ENCODE measurements at places on chromosomes 6 and 20. TPM values are rescaled to one million over a fixed set of nuclear protein-coding genes. Genes with fewer than 3 reads are reported as not detected.

Gene LST1
- total RNA-seq = not detected

- H3K4me1 ChIP-seq = no peaks in the 10 kb centered on the region
- no peak overlapping the region for H3K27ac ChIP-seq
- no peaks in the 10 kb centered on the region for H3K27me3 ChIP-seq
- DNase-seq = no peak
- no peak overlapping the region for H3K4me3 ChIP-seq
- H3K36me3 ChIP-seq = no peaks in the 10 kb centered on the region
Measured at GRCh38 chr20:15138548-15139126, 801.2 kb upstream of the FLRT3 start.

DNA sequence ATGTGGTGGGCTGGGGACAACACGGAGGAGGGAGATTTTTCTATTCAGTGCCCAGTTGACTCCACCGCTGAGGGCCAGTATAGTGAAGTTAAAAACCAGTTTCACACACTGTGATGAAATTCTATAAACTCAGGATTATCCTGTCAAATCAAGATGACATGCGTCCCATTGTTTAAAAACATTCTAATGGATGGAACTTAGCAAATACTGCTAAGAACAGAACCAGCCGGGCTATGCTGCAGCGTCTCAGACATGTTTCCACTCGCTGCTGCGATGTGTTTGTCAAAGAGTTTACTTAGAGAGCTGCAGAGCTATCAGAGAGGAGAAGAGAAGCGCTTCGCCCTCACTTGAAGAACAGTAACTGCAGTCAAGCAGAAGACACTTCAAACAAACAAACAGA lies 212.6 kb upstream of the FOXQ1 start:
- no peaks in the 10 kb centered on the region for H3K36me3 ChIP-seq
- H3K4me1 ChIP-seq = peaks cover 7% of the 10 kb centered on the region
- peaks cover 57% of the 10 kb centered on the region for H3K27me3 ChIP-seq

DNA sequence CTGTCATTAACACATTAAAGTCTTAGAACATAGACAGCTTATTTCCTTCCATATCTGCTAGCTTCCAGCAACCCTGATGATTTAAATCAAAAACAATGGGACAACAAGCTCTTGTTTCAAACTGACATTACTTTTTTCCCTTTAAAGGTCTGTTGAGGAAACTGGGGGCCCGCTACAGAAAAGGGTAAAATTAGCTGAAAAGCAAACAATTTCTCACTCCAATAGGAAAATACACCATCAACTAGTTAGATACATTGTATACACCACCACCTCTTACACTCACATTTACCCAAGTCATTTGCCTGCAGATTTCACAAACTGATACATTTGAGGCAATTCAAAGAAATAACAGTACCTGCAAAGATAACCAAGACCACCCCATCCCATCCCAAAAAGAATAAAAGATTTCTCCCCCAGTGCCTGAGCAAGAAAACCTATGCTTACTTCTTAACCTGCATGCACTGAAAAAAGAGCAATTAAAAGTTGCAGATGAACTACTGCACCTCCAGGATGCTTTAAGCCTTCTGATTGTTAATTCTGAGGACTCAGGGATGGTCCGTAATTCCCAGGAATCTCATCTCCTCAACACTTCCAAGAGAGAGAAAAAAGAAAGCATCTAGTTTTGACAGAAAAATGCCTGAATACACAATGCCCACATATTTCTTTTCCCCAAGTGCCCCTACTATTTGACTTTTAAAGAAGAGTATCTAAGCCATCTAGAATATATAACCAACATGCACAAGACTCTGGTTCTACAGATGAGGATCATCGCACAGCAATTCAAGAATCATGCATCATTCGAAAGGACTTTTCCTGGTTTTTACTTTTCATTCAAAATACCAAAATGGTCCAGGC lies 5.6 kb downstream of the ZMYND8 start:
- no peak for DNase-seq
- peak overlapping the region; percentile 22 for H3K4me3 ChIP-seq
- no peaks in the 10 kb centered on the region for H3K27me3 ChIP-seq

- H3K36me3 ChIP-seq = no peaks in the 10 kb centered on the region
- no peak overlapping the region for H3K4me3 ChIP-seq
- no peak overlapping the region for H3K27ac ChIP-seq
- DNase-seq = no peak
- H3K4me1 ChIP-seq = peaks cover 10% of the 10 kb centered on the region
Measured at GRCh38 chr20:61424011-61424627, 172.1 kb downstream of the CDH4 start.

Gene PGK2
- total RNA-seq = not detected

DNA sequence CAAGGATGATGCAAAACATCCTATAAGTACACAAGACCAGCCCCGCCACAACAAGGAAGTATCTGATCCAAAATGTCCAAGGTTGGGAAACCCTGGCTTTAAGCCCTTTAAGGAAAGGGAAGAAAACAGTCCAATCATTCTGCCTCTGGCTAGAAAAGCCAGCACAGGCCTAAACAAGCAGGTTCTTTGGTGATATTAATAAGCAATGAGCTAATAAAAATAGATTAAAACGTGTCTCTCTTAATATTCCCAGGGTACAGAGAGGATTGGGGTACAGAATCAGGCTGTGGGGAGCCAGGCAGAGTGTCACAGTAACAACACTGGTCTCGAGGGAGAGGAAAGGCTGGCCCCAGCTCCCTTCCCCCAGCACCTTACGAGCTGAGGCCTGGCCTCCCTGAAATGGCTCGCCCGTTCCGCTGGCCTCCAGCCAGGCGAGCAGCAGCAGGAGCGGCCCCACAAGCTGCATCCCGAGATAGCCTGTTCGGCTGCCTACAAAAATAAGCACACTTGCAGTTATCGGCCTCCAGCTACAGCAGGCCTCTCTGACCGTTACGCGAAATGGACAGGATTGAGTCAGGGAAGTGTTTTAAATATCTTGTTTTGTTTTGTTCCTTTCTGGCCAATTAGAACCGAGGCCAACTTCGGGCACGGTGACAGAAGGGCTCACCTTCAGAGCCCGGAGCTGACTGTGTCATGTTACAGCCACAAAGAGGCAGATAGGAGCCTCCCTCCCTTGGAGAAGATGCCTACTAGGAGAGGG lies 4.0 kb upstream of the ZMYND8 start:
- no peaks in the 10 kb centered on the region for H3K27me3 ChIP-seq
- peak overlapping the region; percentile 24 for H3K4me3 ChIP-seq
- no peaks in the 10 kb centered on the region for H3K36me3 ChIP-seq
- peaks cover 75% of the 10 kb centered on the region for H3K4me1 ChIP-seq
- peak; percentile 86 for DNase-seq

DNA sequence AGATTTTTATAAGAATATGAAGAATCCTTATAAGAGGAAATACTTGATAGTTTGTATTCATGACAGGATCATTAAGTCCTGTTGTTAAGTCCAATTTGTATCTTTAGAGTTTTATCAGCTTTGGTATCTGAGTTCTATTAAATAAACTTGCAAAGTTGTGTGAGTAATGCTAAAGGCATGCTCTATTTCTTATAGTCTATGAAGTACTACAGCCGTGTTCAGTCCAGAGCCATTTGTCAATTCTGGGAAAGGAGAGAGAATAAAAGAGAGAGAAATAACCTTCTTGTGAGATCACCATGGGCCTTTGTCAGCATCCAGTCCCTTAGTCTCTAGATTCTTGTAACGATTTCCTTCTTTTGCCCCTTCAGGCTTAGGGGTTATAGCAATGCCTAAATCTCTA lies 181.2 kb upstream of the POU3F2 start:
- H3K36me3 ChIP-seq = no peaks in the 10 kb centered on the region
- no peaks in the 10 kb centered on the region for H3K27me3 ChIP-seq
- DNase-seq = no peak
- H3K4me1 ChIP-seq = peaks cover 7% of the 10 kb centered on the region
- no peak overlapping the region for H3K27ac ChIP-seq

- no peak overlapping the region for H3K27ac ChIP-seq
- H3K36me3 ChIP-seq = no peaks in the 10 kb centered on the region
Measured at GRCh38 chr20:58549231-58550209, 34.3 kb upstream of the APCDD1L start.

DNA sequence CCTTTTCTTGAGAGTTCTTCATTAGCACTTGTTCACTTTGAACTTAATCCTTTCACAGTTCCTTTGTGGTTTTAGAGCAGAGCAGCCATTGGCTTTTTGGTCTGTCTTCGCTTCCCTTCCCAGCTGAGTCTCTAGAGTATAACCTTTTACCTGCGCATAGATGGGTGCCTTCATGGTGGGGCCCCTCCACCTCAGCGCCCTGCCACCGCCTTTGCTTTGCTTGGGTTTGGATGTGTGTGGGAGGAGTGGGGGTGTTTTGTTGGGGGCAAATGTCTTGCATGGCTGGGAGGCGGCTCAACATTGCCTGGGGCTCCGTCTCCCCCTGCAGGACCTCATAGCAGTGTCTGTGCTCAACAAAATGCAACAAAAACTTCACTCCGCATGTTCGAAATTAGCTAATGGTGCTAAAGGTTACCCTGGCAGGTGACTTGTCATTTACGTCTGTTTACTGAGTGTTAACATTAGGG lies 11.9 kb downstream of the PYGB start:
- H3K36me3 ChIP-seq = peaks cover 5% of the 10 kb centered on the region
- H3K4me1 ChIP-seq = no peaks in the 10 kb centered on the region
- H3K27me3 ChIP-seq = no peaks in the 10 kb centered on the region
- no peak overlapping the region for H3K27ac ChIP-seq

GRCh38 chr6:111148110-111148509 lies 60.8 kb downstream of the SLC16A10 start:
- H3K36me3 ChIP-seq = no peaks in the 10 kb centered on the region
- no peaks in the 10 kb centered on the region for H3K27me3 ChIP-seq
- no peak overlapping the region for H3K27ac ChIP-seq
- no peak for DNase-seq
- no peaks in the 10 kb centered on the region for H3K4me1 ChIP-seq

Gene TMC2
- total RNA-seq = 0.12 TPM

GRCh38 chr20:21702553-21703470 lies 2.7 kb upstream of the PAX1 start:
- peak; percentile 91 for DNase-seq
- H3K36me3 ChIP-seq = no peaks in the 10 kb centered on the region
- H3K4me1 ChIP-seq = peaks cover 38% of the 10 kb centered on the region
- H3K4me3 ChIP-seq = peak overlapping the region; percentile 39
- peaks cover 100% of the 10 kb centered on the region for H3K27me3 ChIP-seq

DNA sequence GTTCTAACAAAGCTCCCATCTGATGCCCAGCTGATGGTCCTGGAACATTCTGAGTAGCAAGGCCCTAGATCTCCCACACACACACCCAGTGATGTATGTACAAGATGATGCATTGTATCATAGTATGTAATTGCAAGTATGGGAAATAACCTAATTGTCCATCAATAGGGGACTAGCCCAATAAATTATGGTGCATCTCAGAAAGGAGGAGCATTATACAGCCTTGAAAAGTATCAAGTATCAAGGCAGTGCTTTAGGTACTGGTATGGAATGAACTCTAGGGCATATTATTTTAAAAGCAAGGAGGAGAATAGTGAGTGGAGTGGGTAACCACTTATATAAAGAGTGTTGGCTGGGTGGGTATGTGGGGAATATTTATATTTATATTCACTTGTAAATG lies 24.8 kb upstream of the PREX1 start:
- no peak overlapping the region for H3K4me3 ChIP-seq
- no peaks in the 10 kb centered on the region for H3K27me3 ChIP-seq
- H3K4me1 ChIP-seq = no peaks in the 10 kb centered on the region
- no peaks in the 10 kb centered on the region for H3K36me3 ChIP-seq
- H3K27ac ChIP-seq = no peak overlapping the region
- no peak for DNase-seq

GRCh38 chr6:166997768-166998255 lies 1.4 kb upstream of the CEP43 start:
- no peaks in the 10 kb centered on the region for H3K27me3 ChIP-seq
- H3K36me3 ChIP-seq = no peaks in the 10 kb centered on the region
- peak overlapping the region; percentile 75 for H3K4me3 ChIP-seq
- peak; percentile 84 for DNase-seq
- peaks cover 6% of the 10 kb centered on the region for H3K4me1 ChIP-seq

Gene RIN2
- 0.43 TPM for total RNA-seq

GRCh38 chr20:5928836-5929715 lies 21.3 kb downstream of the TRMT6 start:
- no peaks in the 10 kb centered on the region for H3K4me1 ChIP-seq
- H3K4me3 ChIP-seq = no peak overlapping the region
- H3K27ac ChIP-seq = no peak overlapping the region
- H3K27me3 ChIP-seq = no peaks in the 10 kb centered on the region

DNA sequence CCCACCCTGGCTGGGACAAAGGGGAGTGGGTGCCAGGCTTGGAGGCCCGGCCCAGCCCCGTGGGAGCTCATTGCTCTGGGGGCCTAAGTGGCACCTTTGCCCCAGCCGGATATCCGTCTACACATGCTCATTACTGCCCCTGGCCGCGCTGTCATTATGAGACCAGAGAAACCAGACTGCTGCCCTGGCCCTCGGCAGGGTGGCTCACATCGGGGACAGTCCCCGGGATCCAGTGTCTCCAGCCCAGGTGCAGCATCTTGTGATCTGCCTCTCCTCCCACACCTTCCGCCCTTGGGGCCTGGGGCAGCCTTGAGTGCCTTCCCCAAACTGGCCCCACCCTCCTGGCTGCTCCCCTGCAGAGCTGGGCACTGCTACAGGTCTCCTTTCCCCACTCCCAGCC lies 4.9 kb downstream of the SRMS start:
- H3K4me3 ChIP-seq = no peak overlapping the region
- no peaks in the 10 kb centered on the region for H3K36me3 ChIP-seq
- DNase-seq = no peak
- no peak overlapping the region for H3K27ac ChIP-seq

DNA sequence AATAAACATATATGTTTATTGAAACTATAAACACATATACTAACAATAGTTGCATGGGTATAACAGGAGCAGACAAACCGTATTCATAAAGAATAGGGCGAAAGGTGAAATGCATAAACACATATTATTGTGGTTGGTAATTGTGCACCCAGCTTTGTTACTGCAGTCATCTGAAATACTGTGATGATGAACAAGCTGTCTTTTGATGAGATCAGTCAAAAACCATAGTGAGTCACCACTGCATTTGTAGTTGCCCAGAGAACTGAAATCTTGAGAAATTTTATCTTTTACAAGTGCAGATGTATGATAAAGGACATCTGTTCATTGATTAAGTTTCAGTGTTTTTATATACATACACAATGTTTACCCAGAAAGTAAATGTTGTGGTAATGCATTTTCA lies 133.7 kb downstream of the MYO6 start:
- no peak overlapping the region for H3K4me3 ChIP-seq
- no peaks in the 10 kb centered on the region for H3K27me3 ChIP-seq
- no peaks in the 10 kb centered on the region for H3K36me3 ChIP-seq
- H3K4me1 ChIP-seq = no peaks in the 10 kb centered on the region
- no peak for DNase-seq

Gene GATA5
- total RNA-seq = 0.73 TPM

DNA sequence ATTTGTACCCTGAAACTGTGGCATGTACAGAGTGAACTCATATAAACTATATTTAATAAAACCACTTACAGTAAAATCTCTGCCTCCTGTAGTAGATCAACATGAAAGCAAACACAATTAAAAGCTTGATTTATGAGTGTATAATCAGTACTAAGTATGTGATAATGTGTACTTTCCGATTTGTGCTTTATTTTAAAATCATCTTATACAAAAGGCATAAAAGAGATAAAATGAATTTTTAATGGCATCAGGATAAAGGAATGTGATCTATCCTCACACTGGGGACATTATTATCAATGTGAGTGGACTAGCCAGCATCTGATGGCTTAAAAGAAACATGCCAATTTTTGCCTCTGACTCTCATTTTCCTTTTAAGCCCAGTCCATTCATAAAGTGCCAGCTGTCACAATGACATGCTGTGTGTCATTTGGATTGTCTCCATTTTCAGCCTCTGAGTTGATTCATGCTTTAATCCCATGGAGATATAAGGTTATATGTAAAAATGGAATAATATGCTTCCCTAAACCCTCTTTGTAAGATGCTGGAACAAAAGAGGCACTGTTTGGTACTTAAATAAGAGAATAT lies 831.6 kb upstream of the EYS start:
- no peak overlapping the region for H3K4me3 ChIP-seq
- H3K27ac ChIP-seq = no peak overlapping the region
- no peaks in the 10 kb centered on the region for H3K4me1 ChIP-seq
- no peak for DNase-seq
- H3K27me3 ChIP-seq = no peaks in the 10 kb centered on the region

Gene CD93
- 0.04 TPM for total RNA-seq
